Activated CD4-positive, alpha-beta T cell treated with anti-CD3 and anti-CD28 coated beads for 4 hours (primary cell): ENCODE measurements at places on chromosomes 3 and 15.

DNA sequence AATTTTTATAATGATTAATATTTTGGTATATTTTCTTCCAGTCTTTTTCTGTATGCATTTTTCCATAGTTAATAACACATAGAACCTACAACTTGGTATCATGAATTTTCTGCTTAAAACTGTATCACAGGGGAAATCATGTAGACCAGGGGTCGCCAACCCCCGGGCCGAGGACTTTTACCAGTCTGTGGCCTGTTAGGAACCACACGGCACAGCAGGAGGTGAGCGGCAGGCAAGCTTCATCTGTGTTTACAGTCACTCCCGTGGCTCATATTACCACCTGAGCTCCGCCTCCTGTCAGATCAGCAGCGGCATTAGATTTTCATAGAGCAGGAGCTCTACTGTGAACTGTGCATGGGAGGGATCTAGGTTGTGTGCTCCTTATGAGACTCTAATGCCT lies 54.7 kb downstream of the RPL22L1 start:
- DNase-seq: no peak

DNA sequence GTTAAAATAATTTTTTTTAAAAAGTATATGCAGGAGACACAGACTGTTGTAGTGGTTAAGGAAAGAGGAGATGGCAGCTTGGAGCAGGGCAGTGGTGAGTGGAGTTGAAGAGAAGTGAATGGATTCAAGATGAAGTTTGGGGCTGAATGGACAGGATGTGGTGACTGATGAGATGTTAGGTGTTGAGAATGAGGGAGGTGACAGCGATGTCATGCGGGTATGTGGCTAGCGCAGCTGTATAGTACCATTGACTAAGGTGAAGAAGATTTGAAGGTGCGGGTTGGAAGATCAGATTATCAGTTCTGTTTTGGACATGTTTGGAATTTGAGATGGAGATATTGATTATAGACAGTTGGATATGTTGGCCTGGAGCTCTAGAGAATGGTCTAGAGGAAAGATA lies 20.1 kb downstream of the FBXO22 start:
- DNase-seq: no peak

- no peak for DNase-seq
Measured at GRCh38 chr3:73572368-73572767, 52.4 kb downstream of the PDZRN3 start.

DNA sequence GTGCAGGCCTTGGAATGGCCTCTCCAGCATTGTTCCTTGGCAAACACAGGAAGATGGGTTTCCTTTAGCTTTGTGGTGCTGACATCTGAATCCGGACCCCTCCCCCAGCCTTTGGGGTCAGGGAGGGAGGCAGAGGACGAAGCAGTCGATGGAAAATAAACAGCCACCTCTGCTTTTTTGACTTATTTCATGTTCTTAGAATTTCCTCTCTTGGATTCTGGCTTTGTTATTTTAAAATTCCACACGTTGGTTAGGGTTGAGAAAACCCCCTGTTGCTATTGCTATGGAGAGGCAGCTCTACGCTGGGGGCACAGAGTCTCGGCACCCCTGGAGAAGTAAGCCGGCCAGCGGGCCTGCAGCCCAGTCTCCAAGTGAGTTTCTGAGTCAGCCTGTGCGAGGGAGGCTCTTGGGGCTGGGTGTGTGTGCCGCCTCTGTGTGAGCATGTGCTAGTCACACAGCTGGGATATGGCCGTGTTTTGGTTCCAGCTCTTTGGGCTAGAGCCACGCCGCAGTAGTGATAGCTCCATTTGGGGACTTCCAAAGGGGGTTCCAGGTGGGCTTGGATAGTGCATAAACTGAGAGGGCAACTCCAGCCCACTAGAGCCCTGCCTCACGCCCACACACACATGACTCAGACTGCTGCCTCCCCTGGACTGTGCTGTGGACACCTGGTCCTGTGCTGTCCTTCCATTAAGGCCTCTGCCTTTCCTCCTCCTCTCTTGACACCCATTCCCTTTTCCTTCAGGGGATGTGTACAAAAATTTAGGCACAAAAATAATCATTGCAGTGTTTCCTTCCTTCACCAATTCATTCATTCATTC lies 58.8 kb downstream of the AMOTL2 start:
- DNase-seq: no peak

DNA sequence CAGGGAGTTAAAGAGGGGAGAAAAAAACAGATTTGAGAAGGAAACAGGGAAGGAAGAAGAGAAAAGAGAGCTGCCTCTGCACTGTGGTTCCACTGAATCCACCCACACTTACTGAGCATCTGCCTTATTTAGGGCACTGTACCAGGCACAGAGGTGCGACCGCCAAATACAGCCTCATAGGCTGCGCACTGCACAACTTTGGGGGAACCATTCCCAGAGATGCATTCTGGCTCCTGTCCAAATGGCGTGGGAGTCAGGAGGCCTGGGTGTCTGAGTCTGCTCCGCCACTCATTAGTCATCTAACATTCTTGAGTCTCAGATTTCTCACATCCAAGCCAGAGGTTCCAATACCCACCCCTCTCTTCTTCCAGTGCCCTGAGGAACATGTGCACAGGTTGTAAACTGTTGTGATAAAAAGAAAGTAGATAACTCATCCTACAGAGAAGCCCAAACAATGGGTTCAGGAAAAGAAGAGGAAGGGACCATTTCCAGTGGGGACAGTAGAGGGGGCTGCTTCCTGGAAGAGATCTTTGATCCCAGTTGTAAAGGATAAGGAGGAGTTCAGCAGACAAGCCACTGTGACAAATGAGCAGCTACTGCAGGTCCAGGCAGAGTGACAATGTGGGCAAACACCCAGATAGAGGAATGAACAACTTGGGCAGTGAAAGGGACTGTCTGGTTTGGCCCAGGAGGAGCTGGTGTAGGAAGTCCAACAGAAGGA lies 254.6 kb downstream of the UACA start:
- DNase-seq: peak; percentile 33

- DNase-seq: no peak
Measured at GRCh38 chr3:183827809-183828537, 2.6 kb upstream of the MAP6D1 start.

GRCh38 chr15:70190965-70191364 lies 93.2 kb upstream of the TLE3 start:
- DNase-seq: no peak

DNA sequence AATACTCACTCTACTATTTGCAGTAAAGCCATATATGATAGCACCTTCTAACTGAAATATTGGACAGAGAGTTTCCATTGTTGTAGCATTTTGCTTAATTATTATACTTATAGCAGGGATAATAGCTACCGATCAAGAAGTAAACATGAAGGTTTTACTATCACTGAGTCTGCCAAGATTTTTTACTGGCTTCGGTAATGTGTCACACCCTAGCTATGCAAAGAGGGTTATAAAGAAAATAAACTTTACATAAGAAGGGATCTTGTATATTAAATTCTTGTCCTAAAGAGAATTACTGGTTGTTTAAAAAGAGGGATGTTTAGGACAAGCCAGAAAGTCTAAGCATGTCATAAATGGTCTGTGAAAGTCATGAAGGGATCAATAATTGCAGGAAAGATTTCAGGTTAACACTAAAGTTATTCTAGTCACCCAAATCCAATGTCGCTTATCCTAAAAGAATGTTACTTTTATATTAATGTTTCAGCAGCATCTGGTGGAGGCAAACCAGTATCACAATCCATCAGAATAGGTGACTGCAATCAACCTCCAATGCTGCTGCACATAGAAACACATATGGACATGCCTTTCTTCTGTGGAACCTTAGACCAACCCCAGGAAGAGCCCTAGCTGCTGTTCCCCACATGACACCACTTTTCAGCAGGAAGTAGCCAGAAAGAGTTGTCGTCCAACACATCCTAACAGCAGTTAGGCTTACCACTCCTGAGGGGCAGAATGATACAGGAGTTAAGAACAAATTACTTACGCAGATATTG lies 62.7 kb upstream of the GK5 start:
- no peak for DNase-seq

- no peak for DNase-seq
Measured at GRCh38 chr3:152593242-152593641, 241.7 kb upstream of the P2RY1 start.

DNA sequence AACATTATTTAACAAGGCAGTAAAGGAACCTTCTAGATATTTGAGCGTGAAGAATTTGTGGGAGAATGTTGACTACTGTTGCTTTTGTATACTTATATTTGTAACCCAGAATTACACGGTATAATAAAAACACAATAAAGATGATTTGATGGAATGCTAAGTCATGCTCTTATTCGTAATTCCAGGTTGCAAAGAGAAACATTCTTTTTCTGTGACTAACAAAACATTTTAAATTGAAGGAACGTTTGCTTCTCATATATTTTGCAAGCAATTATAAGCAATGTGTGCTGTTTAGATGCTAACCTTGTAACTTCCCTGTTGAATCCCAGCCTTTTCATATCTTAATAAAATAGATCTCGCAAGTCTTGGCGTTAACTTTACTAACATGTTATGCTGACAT lies 124.4 kb upstream of the CGNL1 start:
- DNase-seq: no peak

GRCh38 chr15:66912001-66912400 lies 153.4 kb upstream of the SMAD3 start:
- peak; percentile 6 for DNase-seq

DNA sequence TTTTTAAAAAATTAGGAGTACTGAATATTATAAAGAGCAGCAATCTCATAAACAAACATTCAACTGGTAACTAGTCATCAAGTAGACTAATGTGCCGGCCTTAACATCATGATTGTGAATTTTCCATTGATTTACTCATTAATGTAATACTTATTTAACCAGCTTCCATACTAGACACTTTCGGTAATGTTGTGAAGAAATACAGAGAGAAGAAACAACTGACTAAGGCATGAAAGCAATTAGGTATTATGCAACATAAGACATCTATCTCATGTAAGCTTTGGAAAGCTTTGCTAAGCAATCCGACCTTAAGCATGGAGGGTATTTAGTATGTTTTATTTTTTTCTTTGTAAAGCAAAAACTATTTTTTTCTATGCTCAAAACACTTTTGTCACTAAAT lies 108.0 kb downstream of the IL1RAP start:
- DNase-seq: no peak
